ENCODE measurements at places on chromosomes 4 and X. TPM values are rescaled to one million over a fixed set of nuclear protein-coding genes. Genes with fewer than 3 reads are reported as not detected.

- DNase-seq = no peak
Measured at GRCh38 chr4:56200275-56200674, 187.0 kb downstream of the AASDH start.

GRCh38 chrX:111322231-111322855 is 52.1 kb upstream of the CAPN6 start:
- no peak for DNase-seq

UGT2B11 gene
- total RNA-seq = not detected

HERC5 gene
- total RNA-seq = 4.5 TPM
